ENCODE measurements at places on chromosomes 11 and 22. TPM values are rescaled to one million over a fixed set of nuclear protein-coding genes. Genes with fewer than 3 reads are reported as not detected.

- DNase-seq = no peak
Observed at GRCh38 chr22:38327805-38328204, 10.6 kb upstream of the CSNK1E start.

GRCh38 chr11:59560290-59560701 lies 49.0 kb downstream of the OR4D9 start:
- DNase-seq = no peak

Gene ZBTB16
- 94.5 TPM for polyA plus RNA-seq

Gene LARGE2
- polyA plus RNA-seq = not detected

- DNase-seq = no peak
Observed at GRCh38 chr11:73859671-73860070, 17.0 kb downstream of the COA4 start.

GRCh38 chr22:27866135-27867084 lies 52.6 kb downstream of the PITPNB start:
- no peak for DNase-seq

Gene MYBPC3
- 1.9 TPM for polyA plus RNA-seq

Gene CTSD
- polyA plus RNA-seq = 619 TPM

DNA sequence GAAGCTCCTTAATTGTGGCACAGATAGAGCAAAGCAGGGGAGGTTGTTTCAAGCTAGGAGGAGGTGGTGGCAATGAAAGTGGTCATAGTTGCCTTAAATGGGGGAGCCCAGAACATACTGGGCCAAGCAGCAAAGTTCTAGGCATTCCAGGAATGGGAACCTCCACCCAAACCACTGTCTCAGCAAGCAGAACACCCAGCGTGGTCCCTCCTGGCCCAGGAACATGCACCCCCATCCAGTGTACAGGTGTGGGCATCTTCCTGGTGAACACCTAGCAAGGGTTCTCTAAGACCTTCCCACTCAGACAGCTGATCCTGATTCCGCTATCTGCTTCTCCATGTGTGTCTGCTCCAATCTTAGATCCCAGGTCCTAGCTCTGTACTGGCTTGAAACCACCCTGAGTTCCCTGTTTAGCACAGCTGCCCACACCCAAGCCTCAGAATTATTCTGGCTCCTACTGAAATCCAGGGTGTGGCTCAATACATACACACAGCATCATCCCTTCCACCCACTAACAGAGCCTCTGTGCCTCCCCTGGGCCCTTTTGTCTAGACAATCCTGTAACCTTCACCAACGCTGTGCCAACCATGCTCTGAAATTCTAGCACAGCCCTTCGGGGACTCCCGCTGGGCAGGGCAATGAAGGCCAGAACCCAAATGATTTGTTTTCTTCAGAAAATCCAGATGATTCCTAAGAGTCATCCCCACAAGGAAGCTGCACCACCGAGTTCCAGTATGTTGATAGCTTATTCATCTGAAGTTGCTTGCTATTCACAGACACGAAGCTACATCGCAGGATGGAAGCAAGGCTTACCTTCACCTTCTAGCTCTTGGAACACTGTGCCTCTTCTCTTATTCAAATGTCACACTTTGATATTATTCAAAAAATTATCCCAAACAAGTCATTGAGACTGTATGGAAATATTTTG lies 76.6 kb downstream of the ABTB2 start:
- DNase-seq = peak; percentile 55

GRCh38 chr11:70592641-70593165 lies 194.4 kb downstream of the CTTN start:
- DNase-seq = no peak

Gene ANGPTL5
- not detected for polyA plus RNA-seq

Gene OR8G1
- polyA plus RNA-seq = not detected

GRCh38 chr22:40218152-40218551 lies 40.4 kb downstream of the TNRC6B start:
- no peak for DNase-seq

GRCh38 chr11:17135916-17136683 lies 58.6 kb upstream of the RPS13 start:
- no peak for DNase-seq

GRCh38 chr11:133136376-133136775 lies 395.9 kb downstream of the OPCML start:
- DNase-seq = no peak

Gene TOP3B
- polyA plus RNA-seq = 18.2 TPM

Gene PPM1F
- 5.9 TPM for polyA plus RNA-seq

Measured in aorta (tissue), 5 donors.